ENCODE measurements at places on chromosomes 16 and 17. TPM values are rescaled to one million over a fixed set of nuclear protein-coding genes. Genes with fewer than 3 reads are reported as not detected.

Gene NPIPB6
- 0.75 TPM for total RNA-seq

Gene COL1A1
- 72.5 TPM for total RNA-seq

Gene WNK4
- total RNA-seq: 7.5 TPM

Gene TEN1
- 18.3 TPM for total RNA-seq

Gene SLFN14
- total RNA-seq: 23.7 TPM

Gene KARS1
- total RNA-seq: 54.6 TPM

GRCh38 chr16:64478252-64478906 is 643.5 kb downstream of the CDH11 start:
- H3K4me3 ChIP-seq: no peak overlapping the region
- no peaks in the 10 kb centered on the region for H3K36me3 ChIP-seq
- H3K27me3 ChIP-seq: no peaks in the 10 kb centered on the region
- no peak overlapping the region for H3K27ac ChIP-seq
- DNase-seq: no peak
- no peaks in the 10 kb centered on the region for H3K4me1 ChIP-seq

- DNase-seq: no peak
- H3K27ac ChIP-seq: peak overlapping the region; percentile 48
- peaks cover 31% of the 10 kb centered on the region for H3K4me1 ChIP-seq
- H3K4me3 ChIP-seq: no peak overlapping the region
- H3K36me3 ChIP-seq: no peaks in the 10 kb centered on the region
These were observed 6.1 kb downstream of the ABCC3 start for GRCh38 chr17:50640686-50641351.

- no peak for DNase-seq
- peaks cover 3% of the 10 kb centered on the region for H3K27me3 ChIP-seq
- no peak overlapping the region for H3K4me3 ChIP-seq
- H3K4me1 ChIP-seq: no peaks in the 10 kb centered on the region
- H3K36me3 ChIP-seq: no peaks in the 10 kb centered on the region
- no peak overlapping the region for H3K27ac ChIP-seq
These were observed 226.7 kb upstream of the CDH13 start for GRCh38 chr16:82400046-82400445.

DNA sequence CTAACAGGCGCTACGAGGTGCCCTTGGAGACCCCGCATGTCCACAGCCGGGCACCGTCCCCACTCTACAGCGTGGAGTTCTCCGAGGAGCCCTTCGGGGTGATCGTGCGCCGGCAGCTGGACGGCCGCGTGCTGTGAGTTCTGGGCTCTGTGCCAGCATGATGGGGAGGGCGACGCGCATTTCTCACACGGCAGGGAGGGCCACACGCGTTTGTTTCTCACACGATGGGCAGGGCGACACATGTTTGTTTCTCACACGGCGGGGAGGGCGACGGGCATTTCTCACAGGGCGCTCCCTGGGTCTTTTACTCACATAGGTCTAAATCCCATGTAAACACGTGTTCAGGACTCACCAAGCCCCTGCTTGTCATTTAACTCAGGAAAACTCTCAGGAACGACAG is 4.4 kb downstream of the GAA start:
- H3K27me3 ChIP-seq: no peaks in the 10 kb centered on the region
- DNase-seq: no peak
- H3K36me3 ChIP-seq: no peaks in the 10 kb centered on the region
- H3K4me3 ChIP-seq: no peak overlapping the region
- peaks cover 15% of the 10 kb centered on the region for H3K4me1 ChIP-seq

- no peaks in the 10 kb centered on the region for H3K27me3 ChIP-seq
- peaks cover 18% of the 10 kb centered on the region for H3K4me1 ChIP-seq
- no peak for DNase-seq
These were observed 1.2 kb downstream of the MMP15 start for GRCh38 chr16:58026705-58027160.

DNA sequence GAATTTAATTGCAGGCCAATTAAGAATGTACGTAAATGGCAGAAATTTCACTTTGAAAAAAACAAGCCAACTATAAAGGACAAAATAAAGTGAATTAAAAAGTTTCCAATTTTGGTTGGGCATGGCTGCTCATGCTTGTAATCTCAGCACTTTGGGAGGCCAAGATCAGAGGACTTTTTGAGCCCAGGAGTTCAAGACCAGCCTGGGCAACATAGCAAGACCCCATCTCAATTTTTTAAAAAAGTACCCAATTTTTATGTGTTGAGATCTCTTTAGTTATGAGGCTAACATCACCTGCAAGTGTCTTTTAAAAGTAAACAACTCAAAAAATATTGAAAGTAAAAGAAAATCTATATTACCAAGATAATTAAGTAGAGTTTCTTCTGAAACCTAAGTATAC is 25.9 kb downstream of the GNA13 start:
- H3K27ac ChIP-seq: no peak overlapping the region
- DNase-seq: no peak
- H3K4me1 ChIP-seq: no peaks in the 10 kb centered on the region
- H3K36me3 ChIP-seq: no peaks in the 10 kb centered on the region
- no peaks in the 10 kb centered on the region for H3K27me3 ChIP-seq

DNA sequence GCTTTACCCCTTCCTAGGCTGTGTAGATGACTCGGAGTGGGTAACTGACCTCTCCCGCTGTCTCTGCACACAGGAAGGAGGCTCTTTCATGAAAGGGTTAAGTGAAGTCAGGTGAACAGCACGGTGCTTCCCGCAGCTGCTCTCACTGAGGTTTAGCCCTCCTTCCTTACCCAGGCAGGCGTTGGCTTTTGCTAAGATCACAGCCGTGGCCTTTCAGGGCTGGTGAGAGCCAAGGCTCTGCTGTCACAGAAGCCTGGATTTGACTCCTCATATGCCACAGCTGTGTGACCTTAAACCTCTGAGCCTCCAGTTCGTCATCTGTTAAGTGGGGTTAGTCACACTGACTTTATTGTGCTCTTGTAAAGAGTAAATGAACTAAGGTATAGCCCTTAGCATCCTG is 90.9 kb upstream of the PLCG2 start:
- no peaks in the 10 kb centered on the region for H3K4me1 ChIP-seq
- DNase-seq: no peak
- H3K36me3 ChIP-seq: peaks cover 10% of the 10 kb centered on the region
- H3K27me3 ChIP-seq: no peaks in the 10 kb centered on the region
- H3K4me3 ChIP-seq: no peak overlapping the region

GRCh38 chr16:89890200-89890599 is 16.8 kb downstream of the TCF25 start:
- DNase-seq: no peak
- no peaks in the 10 kb centered on the region for H3K4me1 ChIP-seq
- H3K36me3 ChIP-seq: peaks cover 44% of the 10 kb centered on the region

GRCh38 chr16:47063011-47063724 is 80.6 kb downstream of the NETO2 start:
- no peak for DNase-seq
- H3K27me3 ChIP-seq: no peaks in the 10 kb centered on the region
- no peak overlapping the region for H3K4me3 ChIP-seq
- H3K36me3 ChIP-seq: no peaks in the 10 kb centered on the region
- H3K27ac ChIP-seq: no peak overlapping the region
- no peaks in the 10 kb centered on the region for H3K4me1 ChIP-seq

DNA sequence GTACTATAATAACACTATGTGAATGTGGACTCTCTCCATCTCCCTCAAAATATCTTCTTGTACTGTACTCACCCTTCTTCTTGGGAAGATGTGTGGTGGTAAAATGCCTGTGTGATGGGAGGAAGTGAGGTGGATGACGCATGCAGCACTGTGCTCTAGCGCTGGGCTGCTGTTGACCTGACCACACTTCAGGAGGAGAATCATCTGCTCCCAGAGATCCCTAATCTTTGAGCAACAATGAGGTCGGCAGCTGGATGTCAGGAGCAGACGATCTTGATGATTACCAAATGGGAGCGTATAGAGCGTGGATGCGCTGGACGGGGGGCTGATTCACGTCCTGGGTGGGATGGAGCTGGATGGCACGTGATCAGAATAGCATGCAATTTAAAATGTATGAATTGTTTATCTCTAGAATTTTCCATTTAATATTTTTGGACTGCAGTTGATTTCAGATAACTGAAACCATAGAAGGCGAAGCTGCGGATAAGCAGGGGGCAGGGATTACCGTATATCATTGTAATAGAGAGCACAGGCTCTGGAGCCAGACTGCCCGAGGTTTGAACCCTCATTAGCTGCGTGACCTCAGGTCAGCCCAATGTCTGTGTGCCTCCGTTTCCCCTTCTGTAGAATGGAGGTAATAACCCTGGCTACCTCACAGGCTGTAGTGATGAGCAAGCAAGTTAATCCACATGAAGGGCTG is 23.7 kb upstream of the CYLD start:
- DNase-seq: no peak
- H3K4me1 ChIP-seq: no peaks in the 10 kb centered on the region
- no peak overlapping the region for H3K4me3 ChIP-seq
- H3K36me3 ChIP-seq: no peaks in the 10 kb centered on the region
- H3K27ac ChIP-seq: no peak overlapping the region

GRCh38 chr17:79836510-79836971 is 2.7 kb downstream of the CBX4 start:
- peaks cover 4% of the 10 kb centered on the region for H3K36me3 ChIP-seq
- DNase-seq: no peak
- no peaks in the 10 kb centered on the region for H3K27me3 ChIP-seq
- H3K4me3 ChIP-seq: peak overlapping the region; percentile 66

GRCh38 chr17:49910094-49910857 is 58.7 kb upstream of the DLX4 start:
- H3K27ac ChIP-seq: no peak overlapping the region
- no peak overlapping the region for H3K4me3 ChIP-seq
- no peaks in the 10 kb centered on the region for H3K4me1 ChIP-seq
- H3K36me3 ChIP-seq: no peaks in the 10 kb centered on the region
- no peak for DNase-seq

GRCh38 chr17:75400326-75400939 is 5.0 kb downstream of the GRB2 start:
- H3K36me3 ChIP-seq: no peaks in the 10 kb centered on the region
- no peaks in the 10 kb centered on the region for H3K27me3 ChIP-seq
- H3K4me3 ChIP-seq: no peak overlapping the region
- peaks cover 16% of the 10 kb centered on the region for H3K4me1 ChIP-seq

DNA sequence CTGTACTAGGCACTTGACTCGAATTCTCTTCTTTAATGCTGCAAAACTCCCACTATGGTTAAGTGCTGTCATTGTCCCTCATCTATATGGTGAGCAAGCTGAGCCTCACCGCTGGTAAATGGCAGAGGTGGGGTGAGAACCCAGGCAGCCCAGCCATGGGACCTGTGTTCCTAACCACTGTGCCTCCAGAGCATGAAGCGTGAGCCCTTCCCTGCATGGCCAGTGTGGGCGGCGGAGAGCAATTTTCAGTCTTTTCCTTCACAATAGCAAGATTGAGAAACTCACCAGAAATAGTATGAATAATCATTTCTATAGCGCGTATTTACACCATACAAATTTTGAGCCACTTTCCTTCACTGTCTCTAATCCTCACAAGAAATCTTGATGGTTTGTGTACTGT is 9.2 kb downstream of the BFAR start:
- H3K36me3 ChIP-seq: peaks cover 20% of the 10 kb centered on the region
- no peak overlapping the region for H3K4me3 ChIP-seq
- no peak overlapping the region for H3K27ac ChIP-seq
- no peaks in the 10 kb centered on the region for H3K4me1 ChIP-seq
- no peaks in the 10 kb centered on the region for H3K27me3 ChIP-seq
- no peak for DNase-seq

DNA sequence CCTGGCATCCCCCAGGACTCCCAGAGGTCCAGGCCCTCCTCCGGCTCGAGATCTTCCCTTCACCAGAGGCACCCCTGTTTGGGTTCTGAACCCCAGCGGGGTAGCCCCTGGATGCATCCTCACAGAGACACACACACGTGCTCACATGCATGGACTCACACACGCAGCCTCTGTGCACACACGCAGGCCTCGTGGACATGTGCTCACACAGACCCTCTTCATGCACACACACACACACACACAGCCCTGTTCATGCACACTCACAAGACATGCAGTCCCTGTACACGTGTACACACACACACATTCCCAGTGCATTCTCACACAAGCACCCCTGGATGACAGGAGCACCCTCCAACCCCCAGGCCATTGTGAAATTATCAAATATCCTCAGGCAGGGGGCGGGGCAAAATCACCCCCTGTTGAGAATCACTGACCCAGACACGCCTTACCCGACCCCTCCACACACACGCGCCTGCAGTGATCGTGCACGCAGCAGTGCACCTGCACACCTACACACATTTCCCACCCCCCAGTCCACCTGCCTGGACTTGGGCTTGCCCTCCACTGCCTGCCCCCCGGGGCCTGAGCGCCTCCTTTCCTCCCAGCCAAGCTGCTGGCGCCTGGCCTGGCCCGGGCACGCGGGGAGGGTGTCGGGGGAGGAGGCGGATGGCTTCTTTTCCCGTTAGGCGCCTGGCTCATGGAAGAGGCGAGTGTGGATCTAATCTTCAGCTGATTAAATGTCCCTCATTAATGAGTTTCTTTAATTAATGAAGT is 62.6 kb downstream of the ENGASE start:
- H3K27me3 ChIP-seq: peaks cover 2% of the 10 kb centered on the region
- no peak for DNase-seq
- no peak overlapping the region for H3K4me3 ChIP-seq

- DNase-seq: peak; percentile 59
- H3K27ac ChIP-seq: no peak overlapping the region
These were observed 59.8 kb upstream of the ARL4D start for GRCh38 chr17:43338886-43339516.

DNA sequence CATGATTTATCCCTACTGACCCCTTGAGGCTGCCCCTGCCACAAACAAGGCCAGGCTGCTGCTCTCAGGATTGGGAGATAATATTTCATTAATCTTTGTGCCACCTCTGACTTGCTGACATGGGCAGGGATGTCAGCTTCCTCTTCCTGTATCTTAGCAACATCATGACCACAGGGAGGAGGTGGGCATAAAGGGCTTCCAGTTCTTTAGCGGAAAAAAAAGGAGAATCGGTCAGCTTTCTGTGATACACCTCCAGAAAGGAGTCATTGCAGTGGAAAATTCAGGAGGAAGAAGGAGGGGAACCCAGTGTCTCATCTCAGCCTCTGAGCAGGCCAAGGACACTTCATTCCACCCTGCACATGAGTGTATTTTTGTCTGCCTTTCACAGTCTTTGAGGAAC is 206.8 kb upstream of the SDK2 start:
- H3K27ac ChIP-seq: no peak overlapping the region
- H3K4me3 ChIP-seq: no peak overlapping the region
- DNase-seq: no peak
- no peaks in the 10 kb centered on the region for H3K36me3 ChIP-seq

GRCh38 chr17:63354256-63354655 is 91.8 kb downstream of the CYB561 start:
- H3K27me3 ChIP-seq: no peaks in the 10 kb centered on the region
- no peak for DNase-seq
- H3K36me3 ChIP-seq: no peaks in the 10 kb centered on the region

DNA sequence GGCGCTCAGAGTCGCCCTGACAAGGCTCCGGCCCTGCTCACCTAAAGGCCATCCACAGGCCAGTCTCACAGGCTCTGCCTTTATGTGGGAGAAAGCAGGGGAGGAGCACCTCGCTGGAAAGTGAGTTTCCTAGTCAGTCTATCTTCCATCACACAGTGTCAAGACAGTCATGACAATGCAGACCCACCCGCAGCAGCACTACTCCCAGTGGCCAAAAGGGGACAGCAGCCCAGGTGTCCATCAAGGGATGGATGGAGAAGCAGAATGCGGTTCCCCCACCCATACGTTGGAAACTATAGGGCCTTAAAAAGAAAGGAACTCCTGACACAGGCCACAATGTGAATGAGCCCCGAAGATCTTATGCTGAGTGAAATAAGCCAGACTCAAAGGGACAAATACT is 226.8 kb downstream of the ENGASE start:
- no peaks in the 10 kb centered on the region for H3K36me3 ChIP-seq
- no peak for DNase-seq
- H3K27ac ChIP-seq: no peak overlapping the region
- H3K4me1 ChIP-seq: peaks cover 2% of the 10 kb centered on the region
- H3K4me3 ChIP-seq: no peak overlapping the region

GRCh38 chr16:88713568-88714419 is 7.5 kb downstream of the CTU2 start:
- peaks cover 10% of the 10 kb centered on the region for H3K36me3 ChIP-seq
- H3K27ac ChIP-seq: no peak overlapping the region
